Stimulated activated CD4-positive, alpha-beta T cell treated with anti-CD3 and anti-CD28 coated beads, TNF-alpha, amount 100 ng/mL, for 1 hour (primary cell): ENCODE measurements at places on chromosomes 5 and 9.

- no peak for DNase-seq
Measured at GRCh38 chr5:179279347-179280094, 65.7 kb downstream of the ADAMTS2 start.

DNA sequence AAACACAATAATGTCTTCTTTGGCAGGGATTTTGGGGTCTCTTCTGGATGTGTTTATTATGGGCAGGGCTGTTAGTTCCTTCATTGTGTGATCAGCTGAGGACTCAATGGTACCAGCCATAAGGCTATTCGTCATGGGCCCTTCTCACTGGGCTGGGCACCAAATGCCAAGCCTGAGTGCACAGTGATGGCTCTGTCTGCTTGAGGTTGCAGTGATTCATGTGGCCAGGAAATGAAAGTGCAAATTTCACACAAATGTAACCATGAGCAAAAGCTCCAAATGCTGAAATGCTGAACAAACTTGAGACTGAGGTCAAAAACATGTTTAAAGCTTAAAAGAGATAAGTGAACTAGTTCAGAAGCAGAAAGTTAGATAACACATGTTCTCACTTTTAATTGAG lies 191.0 kb downstream of the TARS1 start:
- DNase-seq: no peak

- DNase-seq: no peak
Measured at GRCh38 chr9:91282292-91282691, 79.4 kb downstream of the AUH start.

DNA sequence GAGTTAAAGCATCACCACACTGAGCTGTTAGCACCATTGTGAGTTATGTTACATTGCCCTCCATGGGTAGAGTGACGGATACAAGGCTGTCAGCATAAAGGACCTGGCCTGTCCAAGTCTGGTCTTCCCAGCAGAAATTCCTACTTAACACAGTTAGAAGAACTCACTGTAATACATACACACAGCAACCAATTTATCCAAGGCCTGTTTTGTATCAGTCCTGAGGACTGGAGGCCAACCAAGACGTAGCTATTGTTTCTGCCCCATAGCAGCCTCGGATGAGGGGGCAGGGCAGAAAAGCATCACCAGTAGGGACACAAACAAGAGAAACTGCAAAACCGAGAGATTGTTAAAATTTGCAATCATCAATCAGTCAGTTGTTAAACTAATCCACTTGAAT lies 66.0 kb upstream of the CKMT2 start:
- DNase-seq: no peak

- DNase-seq: no peak
Measured at GRCh38 chr5:139263536-139263935, 30.0 kb upstream of the MATR3 start.

DNA sequence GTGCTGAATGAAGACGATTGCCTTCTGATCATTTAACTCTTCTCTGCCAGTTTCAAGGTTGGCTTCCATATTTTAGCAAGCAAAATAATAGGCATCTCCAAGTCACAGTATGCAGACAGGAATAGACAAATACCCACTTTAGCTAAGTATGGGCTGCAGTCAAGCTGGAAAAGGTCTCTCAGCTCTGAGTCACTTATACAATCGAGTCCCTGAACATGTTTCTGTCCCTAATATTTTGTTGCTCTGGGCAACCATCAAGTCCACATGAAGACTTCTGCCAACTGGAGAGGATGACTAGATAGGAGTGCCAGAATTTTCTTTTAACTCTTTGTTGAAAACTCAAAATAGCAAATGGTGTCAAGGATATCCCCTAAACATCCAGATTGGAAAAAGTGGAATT lies 575.3 kb downstream of the RAB3C start:
- no peak for DNase-seq

GRCh38 chr5:73444499-73445438 lies 3.8 kb downstream of the FOXD1 start:
- no peak for DNase-seq

DNA sequence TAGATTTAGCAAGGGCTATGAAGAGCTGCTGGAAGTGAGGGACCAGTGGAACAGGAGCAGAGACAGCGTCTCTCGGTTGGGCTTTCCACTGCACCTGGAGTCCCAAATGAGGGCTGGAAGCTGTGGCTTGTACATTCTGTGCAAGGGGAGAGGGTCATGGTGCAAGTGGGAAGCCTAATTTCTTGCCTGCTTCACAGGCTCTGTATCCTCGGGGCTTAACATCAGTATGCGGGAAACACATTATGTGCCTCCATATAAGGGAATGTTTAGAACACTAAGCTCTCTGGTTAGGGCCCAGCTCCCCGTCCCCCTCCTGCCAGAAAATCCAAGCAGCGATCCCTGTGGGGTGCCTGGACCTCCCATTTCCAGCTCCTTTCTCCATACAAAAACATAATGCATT lies 89.0 kb upstream of the NIPAL4 start:
- no peak for DNase-seq

DNA sequence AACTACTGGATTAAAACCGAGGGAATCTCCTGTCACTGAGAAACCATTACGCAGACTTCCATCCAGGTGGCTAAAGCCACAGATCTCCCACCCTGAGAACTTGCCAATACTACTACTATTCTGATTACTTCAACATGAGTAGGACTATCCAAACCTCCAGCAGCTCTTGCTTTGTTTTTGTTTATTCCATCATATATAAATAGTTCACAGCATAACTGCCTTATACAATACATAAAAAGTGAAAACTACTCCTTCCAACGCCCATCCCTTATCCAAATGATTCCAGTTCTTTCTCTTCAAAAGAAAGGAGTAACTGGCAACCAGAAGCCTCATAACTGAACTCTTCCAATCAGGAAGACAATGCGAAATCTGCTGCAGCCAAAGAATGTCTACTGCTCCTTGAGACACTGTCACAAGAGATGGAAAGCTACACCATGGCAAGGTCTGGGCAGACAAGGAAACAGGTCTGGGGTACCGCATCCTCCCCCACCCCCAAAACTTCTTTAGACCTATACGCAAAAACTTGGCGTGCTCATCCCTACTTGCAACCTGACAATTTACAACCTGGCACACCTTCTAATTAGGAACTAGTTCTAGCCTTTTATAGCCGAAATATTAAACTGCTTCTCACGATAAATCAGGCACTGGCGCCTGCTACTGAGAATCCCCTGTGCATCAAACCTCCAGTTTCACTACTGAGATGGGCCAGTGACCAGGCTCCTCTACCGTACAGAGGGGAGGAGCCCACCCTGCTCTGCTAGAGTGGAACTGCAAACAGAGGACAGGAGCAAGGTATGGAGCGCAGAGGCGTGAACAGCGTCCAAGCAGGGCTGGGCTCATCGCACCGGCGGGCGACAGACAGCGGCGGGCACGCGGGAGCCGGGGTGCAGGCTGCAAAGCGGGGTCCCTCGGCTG lies 986 bp downstream of the PLPP1 start:
- DNase-seq: no peak

DNA sequence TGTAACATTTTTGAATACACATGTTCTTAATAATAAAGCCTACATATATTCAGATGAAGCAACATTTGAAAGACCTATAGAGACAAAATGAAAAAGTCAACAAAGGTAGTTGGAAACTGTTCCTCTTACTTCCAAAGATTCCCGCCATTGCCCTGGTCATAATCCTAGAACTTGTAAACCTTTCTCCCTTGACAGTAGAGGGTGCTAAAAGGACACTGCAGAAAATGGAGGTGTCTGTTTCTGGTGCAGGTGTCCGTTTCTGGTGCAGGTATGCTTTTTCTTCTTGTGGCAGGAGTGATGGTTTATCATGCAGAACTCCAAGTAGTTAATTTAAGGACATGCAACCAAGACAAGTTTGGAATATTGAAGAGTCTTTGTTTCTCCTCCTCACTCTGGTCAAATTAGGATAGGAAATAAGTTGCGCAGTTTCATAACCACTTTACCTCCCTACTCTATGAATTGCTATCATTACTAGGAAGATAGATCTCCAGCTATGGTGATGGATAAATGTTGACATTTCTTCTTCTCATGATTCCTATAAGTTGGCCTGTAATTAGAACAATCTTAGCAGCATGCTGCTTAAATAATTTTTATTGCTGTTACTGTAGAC lies 56.0 kb upstream of the FAM174A start:
- DNase-seq: no peak

DNA sequence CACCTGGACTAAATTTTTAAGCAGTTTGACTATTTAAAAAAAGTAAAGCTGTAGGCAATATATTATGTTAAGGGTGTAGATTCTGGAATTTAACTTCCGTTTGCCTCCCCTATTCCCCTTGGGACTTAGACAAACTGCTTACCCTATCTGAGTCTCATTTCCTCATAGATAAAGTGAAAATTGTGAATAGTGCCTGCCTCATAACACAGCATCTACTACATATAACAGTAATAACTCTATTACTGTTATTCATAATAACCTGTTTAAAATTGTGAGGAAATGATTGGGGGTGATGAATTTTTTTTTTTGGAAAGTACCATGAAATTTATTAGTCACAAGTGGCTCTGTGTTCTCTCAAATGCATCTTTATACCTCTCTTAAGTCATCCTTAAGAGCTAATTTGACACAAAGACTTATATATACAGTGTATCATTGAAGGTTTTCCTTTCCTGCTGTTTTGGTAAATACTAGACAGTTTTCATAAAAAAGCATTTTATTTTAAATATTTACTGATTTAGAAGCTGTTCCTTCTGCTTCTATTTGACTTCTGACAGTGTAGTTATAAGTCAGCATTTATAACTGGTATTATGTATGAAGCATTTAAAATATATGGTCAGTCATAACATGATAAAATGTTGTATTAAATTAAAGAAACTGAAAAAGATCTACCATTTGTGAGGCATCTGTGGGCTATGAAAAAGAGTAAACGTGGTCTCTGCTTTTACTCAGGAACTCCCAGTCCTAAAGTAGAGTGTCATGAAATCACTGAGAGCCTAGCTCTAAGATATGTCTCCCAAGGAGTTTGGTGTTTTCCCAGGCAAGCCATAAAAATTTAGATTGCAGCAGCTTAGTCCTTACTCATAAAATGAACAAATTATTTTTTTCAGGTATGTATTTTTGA lies 46.4 kb downstream of the MCCC2 start:
- DNase-seq: no peak

DNA sequence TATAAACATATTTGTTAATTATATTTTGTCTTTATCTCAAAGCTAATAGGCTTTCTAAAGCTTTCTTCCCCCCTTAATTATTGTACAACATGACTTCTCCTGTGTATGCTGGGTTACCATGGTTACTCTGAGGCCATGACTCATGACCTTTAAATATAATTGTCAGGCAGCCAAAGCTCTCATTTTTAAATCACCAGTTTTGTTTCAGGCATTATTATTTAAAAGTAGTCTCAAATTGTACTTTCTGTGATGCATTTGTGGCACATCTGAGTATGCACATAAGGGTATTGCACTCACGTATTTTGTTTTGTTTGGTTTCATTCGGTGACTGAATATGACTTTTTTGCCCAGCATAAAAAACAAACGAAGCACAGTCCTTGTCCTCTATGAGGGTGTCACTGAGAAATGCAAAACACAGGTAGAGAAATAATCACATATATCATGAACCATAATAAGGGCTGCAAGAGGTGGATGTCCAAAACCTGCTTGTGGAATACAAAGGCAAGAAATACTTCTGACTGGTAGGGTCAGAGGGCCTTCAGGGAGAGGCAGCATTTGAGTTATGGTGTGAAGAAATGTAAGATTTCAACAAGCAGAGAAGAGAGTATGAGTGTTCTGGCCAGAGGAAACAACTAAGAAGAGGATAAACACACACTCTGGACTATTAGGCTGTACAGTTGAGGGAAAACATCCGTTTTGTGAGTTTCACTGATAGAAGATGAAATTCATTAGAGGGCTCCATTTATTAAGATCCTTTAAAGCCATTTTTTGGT lies 2.1 kb downstream of the CCDC192 start:
- no peak for DNase-seq

DNA sequence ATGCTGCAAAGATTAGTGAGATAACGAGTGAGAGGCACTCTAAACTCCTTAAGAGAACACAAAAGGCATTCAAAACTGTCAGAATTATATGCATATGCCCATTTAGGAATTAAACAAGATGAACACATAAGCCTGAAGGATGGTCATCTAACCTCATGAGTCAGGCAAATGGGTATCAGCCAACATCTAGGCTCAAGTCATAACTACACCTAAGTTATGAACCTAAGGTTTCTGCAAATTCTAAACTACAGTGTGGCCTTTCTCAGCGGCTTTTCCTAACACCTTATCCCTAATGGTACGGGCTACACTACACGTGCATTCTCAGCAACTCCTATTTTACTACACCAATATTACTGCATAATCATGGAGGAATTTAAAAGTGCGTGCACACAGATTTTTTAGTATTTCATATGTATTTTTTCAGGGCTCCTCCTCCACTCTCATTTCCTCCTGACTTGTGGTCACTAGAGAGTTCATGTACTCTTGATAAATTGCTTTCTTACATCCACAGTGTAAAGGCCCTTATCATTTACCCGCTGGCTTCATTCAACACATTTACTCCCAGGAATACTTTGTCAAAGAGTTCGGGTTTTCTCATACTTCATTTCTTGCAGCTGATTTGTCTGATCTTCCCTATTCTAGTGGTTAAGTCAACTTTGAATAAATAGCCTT lies 316.5 kb downstream of the BNC2 start:
- DNase-seq: no peak

GRCh38 chr9:111759762-111760639 lies 34.7 kb downstream of the SHOC1 start:
- no peak for DNase-seq
